ENCODE measurements at places on chromosomes 12 and 14.

DNA sequence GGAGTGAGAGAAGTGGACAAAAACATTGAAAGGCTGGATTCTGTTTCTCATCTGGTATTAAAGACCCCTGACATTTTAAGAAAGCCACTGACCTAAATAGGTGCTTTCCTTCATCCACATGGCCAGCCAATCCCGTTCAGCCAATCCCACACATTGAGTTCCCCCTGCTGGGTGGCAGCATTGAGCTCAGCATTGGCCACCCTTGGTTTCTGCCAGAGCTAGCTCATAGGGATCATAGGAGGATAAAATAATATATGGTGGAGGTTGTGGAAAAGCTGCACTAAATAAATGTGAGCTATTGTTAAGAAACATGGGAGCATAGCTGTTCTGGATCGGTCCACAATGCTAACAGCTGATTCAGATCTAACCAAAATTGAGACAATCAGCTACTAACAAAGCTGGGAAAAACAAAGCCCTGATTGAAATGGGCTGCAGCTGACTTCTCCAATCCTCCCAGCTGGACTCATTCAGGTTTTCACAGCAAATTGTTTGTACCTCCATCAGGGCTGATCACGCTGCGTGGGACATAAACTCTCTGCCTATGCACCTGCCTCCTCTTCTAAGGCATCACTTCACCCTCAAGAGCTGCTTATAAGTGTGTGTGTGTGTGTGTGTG lies 256.5 kb downstream of the EMP1 start:
- no peak for DNase-seq

- DNase-seq, result no peak
These were observed 108.1 kb upstream of the FOXN3 start for GRCh38 chr14:89524990-89525667.

DNA sequence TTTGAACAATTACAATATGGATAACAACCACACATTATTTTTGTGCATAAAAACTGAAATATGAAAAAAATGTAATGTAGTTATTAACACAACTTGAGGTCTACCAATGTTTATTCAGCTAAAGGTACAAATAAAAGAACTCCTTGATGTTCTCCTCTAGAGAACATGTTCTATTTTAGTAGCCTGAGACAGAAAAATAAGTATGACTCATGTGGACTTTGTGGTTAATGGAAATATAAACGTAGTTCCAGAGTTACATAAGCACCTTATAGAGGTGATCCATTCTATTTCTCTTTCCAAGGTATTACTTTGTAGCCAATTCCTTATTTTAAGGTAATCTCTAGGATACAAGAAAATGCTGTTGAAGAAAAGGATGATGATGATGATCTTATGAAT lies 25.7 kb downstream of the ALKBH1 start:
- no peak for DNase-seq

DNA sequence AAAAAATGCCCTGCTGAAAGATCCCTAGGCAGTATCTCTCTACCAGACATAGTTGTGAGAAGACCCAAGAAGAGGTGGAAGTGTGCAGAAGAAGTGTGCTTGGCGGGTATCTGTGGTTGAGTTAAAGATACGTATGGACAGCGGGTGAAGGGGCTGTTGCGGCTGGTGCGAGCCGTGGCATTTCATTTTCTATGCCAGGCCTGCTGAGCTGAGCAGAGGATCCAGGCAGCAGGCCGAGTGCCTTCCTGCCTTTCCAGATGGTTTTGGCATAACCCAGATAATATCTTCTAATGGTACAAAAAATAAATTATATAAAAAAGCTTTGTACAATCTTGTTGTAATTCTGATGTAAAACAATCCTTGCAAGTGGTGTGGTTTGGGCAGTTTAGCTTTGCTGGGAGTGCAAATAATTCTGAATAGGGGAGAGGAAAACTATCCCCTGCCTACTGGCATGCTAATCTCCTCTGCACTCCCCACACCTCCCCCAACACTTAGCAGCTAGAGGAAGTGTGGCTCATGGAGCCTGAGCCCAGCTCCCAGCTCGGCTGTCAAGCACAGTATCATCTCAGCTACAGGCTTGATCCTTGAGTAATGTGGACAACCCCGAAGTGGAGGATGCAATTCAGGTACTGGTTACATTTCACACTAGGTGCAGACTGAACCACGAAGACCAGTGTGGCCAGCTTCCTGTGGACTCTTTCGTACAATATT lies 168.9 kb downstream of the VRK1 start:
- DNase-seq, result no peak

- DNase-seq, result no peak
These were observed 107.9 kb downstream of the PLCZ1 start for GRCh38 chr12:18629916-18630315.

GRCh38 chr12:11654338-11654737 lies 4.9 kb downstream of the ETV6 start:
- DNase-seq, result no peak

GRCh38 chr12:1913377-1914113 lies 4.9 kb downstream of the CACNA2D4 start:
- no peak for DNase-seq

DNA sequence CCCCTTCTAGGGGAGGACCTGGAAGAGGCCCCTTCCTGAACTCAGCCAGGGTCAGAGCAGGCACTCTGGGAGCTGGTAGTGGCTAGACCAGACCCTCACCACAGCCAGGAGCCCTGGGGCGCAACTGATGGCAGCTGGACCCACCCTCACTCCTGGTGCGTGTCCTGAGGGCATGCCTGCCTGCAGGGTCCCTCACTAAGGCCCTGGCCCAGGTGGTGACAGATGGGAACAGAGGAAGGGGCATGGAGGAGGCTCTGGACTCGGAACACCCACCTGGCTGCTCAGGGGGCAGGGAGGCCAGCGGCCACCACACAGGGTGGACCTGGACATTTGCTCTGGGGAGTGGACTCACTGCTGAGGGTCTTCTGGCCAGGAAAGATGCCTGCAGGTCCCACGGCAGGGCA lies 342.2 kb upstream of the SFSWAP start:
- no peak for DNase-seq

DNA sequence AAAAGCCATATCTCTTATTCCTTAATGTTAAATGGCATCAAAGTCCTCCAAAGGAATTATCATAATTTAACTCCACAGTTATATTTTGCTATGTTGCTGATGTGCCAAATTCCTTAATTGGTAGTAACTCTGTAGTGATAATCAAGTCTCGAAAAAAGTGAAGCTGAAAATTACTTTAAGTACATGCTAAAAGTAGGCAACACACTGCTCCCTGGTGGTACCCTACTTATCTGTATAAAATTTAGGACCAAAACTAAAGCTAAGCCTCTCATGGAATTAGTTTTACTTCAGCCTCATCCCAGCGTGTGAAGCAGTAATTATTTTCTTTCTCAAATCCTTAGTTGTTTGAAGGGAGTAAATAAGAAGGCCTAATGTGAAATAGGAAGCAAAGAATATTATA lies 132.8 kb downstream of the TTLL5 start:
- DNase-seq, result no peak

- no peak for DNase-seq
These were observed 42.2 kb downstream of the CDKL1 start for GRCh38 chr14:50354527-50354926.

- DNase-seq, result no peak
These were observed 57.5 kb upstream of the GARIN2 start for GRCh38 chr14:67131691-67132090.

- DNase-seq, result peak; percentile 57
These were observed 4.2 kb downstream of the SH2B3 start for GRCh38 chr12:111409780-111410430.

DNA sequence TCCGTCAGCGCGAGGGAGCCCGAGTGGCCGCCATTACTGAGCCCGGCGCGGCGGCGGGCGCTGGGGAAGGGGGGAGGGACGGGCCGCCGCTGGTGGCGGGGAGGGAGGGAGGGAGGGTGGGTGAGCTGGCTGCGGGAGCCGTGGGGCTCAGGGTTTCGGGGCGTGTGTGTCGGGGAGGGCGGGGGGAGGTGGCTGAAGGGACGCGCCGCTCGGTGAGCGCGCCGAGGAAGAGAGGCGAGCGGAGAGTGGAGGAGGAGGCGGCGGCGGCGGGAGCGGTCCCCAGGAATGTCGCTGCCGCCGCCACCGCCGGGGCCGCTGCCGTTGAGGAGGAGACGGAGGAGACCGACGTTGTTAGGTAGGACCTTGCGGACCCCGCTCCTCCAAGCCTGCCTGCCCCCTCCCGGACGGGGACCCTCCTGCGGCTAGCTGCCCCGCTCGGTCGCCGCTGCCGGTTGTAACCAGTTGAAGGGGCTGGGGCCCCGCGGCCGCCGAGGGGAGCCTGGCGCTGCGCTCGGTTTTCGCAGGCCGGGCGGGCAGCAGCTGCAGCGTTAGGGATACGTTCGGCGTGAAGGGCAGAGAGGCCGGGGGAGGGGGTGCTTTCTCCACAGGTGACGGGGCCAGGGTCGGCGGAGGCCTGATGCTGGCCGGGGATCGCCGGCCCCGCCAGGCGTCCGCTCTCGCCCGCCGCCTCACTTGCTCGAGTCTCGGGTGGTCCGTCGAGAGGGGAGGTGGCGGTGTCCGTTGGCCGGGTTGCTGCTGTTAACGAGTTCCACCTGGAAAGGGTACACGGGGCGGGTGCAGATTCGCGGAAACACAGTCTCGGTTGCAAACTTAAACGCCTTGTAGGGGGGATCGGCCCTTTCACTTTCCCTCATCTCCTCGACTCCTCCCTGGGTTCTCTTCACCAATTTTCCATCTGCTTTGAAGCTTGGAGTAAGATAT lies at the start of gene ARHGAP5:
Gene ARHGAP5 (plus strand): TSS at position 224 of the 942 bp plus-strand sequence. CDS start 13,366 bp downstream, outside the sequence.
- peak; percentile 58 for DNase-seq

GRCh38 chr14:92404421-92404820 lies 81.5 kb downstream of the SLC24A4 start:
- no peak for DNase-seq

DNA sequence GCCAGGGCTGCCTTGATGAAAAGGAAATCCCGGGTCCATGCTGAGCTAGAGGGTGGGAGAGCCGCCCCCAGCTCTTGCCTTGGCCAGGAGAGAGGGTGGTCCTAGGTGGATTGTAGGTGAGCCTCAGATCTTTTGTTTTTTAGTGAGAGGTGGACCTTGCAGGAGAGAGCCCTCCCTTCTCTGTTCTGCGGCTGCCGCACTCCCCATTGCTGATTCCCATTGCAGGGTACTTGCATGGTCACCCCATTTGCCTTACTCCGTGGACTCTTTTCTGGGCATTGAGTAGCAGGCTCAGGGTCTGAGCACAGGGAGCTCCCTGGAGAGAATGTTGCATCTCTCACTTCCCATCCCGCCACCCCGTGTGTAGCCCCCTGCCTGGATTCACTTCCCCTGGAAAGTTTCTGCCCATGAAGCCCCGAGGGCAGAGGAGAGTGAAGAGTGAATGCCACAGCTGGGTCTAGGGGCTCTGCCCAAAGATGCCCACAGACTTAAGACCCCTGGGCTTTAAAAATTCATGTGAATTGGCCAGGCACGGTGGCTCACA lies 10.2 kb downstream of the VASH1 start:
- no peak for DNase-seq

- peak; percentile 82 for DNase-seq
These were observed at the start of gene B3GNT4 for GRCh38 chr12:122203301-122204166. TSS of gene B3GNT4 (plus strand) at chr12:122203709. CDS start at chr12:122204619, 910 bp downstream.

GRCh38 chr12:93521225-93522080 lies 51.0 kb upstream of the SOCS2 start:
- no peak for DNase-seq

DNA sequence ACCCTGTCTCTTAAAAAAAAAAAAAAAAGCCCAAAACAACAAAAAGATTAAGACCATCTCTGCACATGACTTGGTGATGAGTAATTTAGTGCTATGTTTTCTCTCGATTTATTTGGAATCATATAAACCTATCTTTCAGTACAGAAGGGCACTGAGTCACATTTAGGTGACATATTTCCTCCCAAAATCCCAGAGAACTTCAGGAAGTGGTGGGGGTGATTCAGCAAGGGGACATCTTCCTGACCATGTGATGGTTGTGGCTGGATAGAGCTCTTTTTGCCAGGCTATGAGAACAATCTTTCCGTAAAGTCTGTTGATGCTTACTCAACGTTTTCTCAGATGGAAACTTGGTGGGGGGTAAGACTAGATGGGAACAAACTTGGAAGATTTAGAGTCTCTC lies 50.0 kb downstream of the PPFIBP1 start:
- DNase-seq, result no peak

DNA sequence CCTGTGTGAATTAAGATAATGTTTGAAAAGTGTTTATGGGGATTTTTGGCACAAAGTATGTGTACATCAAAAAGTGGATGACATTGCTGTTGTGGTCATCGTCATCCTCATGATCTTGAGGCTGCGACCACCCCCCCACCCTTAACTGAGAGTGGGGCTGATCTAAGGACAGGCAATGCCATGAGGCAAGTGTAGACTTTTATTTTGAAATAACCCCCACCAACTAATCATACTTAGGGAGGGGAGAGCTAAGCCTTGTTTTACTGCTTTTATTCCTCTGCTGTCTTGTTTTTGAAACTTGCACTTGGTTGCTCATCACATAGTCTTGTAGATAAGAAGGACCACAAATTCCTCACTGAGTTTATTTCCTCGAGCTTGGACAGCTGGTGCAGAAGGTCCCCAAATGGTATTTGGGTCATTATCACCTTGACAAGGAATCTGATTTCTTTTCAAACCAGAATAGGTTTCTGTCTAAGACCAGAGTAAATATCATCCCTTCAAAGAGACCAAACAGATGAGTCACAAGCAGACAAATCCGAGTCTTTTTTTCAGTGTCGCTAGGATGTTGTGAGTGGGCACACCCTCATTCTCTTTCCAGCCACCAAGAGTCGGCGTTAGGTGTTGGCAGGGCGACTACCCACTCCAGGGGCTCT lies 23.9 kb upstream of the SMOC1 start:
- no peak for DNase-seq

DNA sequence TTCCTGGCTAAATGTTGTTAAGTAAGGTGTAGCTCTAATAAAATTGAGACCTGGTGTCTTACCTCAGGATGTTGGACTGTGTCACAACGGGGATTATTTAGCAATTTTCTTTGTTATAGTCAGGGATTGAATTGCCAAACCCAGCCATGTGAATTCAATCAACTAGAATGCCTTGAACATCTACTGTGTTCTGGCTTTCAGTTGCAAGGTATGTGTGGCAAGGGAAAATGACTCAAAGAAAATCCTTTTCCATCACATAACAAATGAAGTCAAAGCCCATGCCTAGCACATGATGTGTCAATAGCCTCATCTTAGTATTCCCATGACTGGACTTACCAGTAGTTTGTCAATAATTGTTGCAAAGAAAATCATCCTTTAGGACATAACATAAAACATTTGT lies 519.8 kb upstream of the FLRT2 start:
- no peak for DNase-seq

DNA sequence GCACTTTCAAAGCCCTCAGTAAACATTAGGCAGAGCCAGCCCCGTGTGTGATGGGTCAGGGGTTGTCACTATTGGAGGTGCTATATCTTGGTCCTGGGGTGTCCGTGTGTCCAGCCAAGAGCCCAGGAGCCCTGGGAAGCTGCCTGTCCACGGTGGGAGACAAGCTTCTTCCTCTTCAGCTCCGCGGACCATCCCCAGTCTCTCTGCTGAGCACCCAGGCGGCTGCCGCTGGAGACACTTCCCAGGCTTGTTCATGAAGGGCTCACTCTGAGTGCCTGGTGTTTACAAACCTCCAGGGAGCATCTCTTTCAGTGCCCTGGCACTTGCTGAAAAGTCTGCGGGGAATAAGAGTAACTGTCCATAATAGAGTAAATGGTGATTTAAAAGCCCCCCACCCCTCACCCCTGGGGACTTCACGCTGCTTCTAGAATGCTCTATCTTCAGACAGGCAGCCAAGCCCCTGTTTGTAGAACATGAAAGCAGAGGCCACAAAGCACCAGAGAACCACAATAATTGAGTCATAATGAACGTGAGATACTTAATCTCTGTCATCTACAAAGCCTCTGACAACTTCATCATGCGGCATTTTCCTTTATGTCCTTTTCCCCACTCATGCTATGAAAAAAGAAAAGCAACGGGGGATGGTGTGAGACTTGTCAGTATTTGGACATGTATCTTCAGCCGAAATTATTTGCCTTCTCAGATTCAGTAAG lies 178.6 kb downstream of the TMEM132C start:
- no peak for DNase-seq

GRCh38 chr14:77475432-77476115 lies 17.7 kb downstream of the AHSA1 start:
- no peak for DNase-seq
